ENCODE measurements at places on chromosomes 1 and 21. TPM values are rescaled to one million over a fixed set of nuclear protein-coding genes. Genes with fewer than 3 reads are reported as not detected.

The ELAVL4 gene
- total RNA-seq: not detected

The SPRR5 gene
- 0.32 TPM for total RNA-seq

The CCT3 gene
- 393 TPM for total RNA-seq

The PCNT gene
- 21.9 TPM for total RNA-seq

The EPHA2 gene
- total RNA-seq: 138 TPM

The ACTL8 gene
- total RNA-seq: not detected

The SPRR2B gene
- not detected for total RNA-seq

The DCDC2B gene
- total RNA-seq: not detected

The MRPS6 gene
- total RNA-seq: 34.3 TPM

The CFHR3 gene
- total RNA-seq: not detected

The PIK3C2B gene
- 3.0 TPM for total RNA-seq

The ITLN2 gene
- not detected for total RNA-seq

The AADACL3 gene
- not detected for total RNA-seq

The LCE1D gene
- total RNA-seq: 0.44 TPM

The TRIM58 gene
- not detected for total RNA-seq

Measured in foreskin keratinocyte (primary cell).